ENCODE measurements at places on chromosomes 12 and 14. TPM values are rescaled to one million over a fixed set of nuclear protein-coding genes. Genes with fewer than 3 reads are reported as not detected.

GRCh38 chr12:578748-579419 lies 84.4 kb downstream of the NINJ2 start:
- no peak for DNase-seq

DNA sequence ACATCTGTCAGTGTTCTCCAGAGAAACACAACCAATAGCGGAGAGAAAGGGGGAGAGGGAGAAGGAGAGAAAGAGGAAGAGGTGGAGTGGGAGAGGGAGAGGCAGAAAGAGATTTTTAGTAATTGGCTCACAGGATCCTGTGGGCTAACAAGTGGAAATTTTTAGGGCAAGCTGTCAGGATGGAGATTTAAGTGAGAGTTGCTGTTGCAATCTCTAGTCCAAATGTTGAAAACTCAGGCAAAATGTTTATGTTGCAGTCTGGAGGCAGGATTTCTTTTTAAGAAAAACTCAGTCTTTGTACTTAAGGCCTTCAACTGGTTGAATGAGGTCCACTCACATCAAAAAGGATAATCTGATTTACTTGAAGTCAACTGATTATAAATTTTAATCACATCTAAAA lies 12.5 kb upstream of the GLIPR1L2 start:
- DNase-seq: no peak

DNA sequence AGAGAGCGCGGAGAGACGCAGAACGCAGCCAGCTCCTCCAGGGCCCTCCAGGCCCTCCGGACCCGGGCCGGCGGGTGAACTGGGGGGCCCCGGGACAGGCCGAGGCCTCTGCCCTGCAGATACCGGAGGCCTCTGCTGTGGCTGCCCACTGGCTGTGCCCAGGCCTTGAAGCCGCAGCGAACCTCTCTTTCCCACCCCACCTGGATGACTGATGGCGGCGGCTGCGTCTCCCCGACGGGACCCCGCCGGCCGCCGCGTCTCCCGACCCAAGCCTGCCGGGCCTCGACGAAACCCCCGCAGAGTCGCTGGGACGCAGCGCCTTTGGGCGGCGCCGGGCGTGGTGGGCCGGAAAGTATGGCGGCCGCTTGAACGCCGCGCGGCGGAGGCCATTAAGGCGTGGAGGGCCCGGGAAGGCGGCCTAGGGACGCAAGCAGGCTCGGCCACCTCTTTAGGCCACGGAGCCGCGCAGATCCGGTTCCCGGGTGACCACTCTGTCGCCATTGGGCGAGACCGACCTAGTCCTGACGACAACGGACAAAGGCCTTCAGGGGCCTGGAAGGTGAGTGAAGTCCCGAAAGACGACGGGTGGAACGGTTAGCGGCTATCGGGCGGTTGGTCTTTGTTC lies 8.4 kb upstream of the ERGIC2 start:
- DNase-seq: no peak

DNA sequence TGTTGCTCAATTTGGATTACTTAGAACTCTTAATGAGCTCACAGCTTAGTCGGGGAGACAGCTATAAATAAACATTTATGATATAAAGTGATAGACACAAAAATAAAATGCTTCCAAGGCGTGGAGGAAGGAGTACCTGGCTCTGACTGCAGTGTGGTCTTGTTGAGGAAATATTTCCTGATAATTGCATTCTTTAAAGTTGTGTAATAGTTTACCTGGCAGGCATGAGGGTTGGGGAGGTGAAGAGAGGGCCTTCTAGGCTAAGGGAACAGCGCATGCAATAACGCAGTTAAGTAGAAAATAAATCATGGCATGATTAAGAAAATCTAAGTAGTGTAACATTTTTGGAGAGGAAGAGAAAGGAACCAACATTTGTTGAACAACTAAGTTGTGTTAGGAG lies 260.5 kb upstream of the ATP2B1 start:
- no peak for DNase-seq

DNA sequence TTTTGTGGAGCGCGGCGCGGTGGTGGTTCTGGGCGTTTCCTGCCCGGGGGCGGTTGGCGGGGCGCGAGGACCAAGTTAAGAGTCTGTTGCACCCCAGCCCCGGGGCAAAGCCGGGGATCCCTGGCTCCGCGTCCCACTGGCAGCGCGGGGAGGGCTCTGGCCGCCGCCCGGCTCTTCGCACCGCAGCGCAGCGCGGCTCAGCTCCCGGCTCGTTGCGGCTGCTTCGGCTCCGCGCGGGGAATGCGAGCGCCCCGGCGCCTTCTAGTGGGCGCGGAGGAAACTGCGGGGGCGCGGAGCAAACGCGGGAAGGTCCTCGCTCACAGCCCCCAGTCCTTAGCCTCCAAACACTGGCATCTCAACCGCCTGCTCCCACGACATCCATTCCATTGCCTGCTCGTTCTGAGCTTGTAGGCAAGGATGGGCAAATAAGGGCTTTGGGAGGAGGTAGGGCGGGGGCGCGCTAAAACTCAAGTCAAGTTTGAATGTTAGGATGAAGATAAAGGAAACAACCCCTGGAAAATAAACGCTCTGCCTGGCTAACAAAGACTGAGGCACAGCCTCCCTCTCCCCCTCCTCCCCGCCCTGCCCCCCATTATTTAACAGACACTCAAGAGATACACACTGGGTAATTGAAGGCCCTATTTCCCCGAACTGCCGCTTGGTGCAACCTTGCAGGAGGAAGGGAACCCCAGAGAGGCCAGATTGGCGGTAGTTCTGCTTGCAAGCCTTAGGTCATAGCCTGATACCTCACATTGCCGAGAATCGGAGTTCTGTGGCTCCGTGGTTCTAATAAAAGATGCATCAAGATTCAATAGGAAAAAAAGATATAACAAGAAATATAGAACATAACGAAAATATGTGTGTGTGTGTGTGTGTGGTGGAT lies at the start of gene B4GALNT1:
B4GALNT1 (minus strand) TSS at position 244 of the 883 bp plus-strand sequence. CDS start 1,069 bp downstream, outside the sequence.
- peak; percentile 88 for DNase-seq

DNA sequence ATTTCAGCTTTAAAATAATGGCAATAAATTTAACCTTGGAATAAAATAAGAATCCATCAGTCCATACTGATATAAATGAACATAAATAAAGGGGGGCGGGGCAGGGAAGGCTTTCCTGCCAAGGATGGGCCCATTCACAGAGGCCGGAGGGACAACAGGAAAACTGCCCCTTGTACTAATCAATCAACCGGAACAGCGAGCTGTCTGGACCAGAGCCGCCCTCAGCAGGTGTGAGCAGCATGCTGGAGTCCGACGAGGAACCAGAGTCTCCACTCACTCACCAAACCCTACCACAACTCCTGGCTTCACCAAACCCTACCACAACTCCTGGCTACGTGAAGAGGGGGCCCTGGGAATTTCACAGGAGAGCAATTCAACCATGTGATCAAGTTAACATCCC lies 51.3 kb downstream of the RIMBP2 start:
- DNase-seq: no peak

DNA sequence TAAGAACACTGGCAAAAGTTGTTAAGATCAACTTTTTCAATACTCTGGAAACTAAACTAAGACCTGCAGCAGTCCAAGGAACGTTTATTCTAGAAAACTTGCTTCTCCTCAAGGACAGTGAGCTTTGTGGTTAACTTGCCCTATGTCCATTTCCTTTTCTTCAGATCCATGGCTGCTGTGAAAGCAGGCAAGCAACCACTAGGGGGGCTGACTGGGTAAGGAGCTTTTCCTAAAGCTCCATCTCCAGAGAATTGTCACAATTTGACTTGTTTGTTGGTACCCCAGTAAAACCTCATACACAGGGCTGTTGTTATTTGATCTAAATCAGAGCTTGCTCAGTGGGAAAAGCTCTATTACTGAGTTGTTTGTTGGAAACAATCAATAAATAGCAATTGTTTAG lies 10.1 kb upstream of the RPL10L start:
- DNase-seq: peak; percentile 69

GRCh38 chr14:71728386-71728785 lies 203.8 kb upstream of the RGS6 start:
- DNase-seq: no peak

DNA sequence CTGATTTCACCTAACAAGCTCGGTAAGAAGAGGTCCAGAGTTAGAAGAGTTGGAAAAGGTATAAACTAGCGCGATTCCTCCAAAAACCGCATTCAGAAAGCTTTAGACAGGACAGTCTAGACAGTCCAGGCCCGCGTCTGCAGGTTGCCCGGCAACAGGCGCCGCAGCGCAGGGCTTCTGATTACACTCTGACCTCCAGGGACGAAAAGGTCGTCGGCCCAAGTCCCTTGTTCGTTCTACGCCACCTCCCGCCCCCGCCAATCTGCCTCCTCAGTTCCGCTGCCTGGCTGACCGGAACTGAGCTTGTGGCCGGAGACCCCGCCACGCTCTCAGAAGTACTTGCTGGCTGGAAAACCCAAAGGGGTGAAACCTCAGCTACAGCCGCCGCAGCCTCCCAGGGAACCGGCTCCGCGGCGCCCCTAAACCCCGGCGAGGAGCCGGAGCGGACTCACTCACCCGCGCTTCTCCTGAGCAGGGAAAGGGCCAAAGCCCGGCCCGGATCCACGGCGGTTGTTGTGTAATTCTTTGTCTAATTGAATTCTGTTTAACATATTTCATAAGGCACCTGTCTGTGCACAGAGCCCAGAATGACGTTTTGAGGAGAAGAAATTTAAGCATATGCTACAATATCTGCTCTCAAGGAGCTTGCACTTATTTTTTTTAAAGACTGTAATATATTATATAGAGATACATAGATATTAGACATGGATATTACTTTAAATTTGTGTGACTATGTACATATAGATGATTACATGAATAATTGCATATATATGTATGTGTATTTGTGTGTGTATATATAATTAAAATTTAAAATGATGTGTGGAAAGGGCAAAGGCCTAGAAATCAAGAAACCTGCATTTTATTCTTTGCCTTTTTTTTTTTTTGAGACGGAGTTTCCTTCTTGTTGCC lies at the start of gene CAPS2:
CAPS2 (minus strand) TSS at position 407 of the 909 bp plus-strand sequence. CDS start 3,826 bp downstream, outside the sequence.
- peak; percentile 90 for DNase-seq

- DNase-seq: no peak
These were observed 308.5 kb downstream of the ATXN7L3B start for GRCh38 chr12:74846116-74846515.

GRCh38 chr12:96409731-96410130 lies 9.5 kb upstream of the CDK17 start:
- no peak for DNase-seq

- DNase-seq: no peak
These were observed 53.1 kb downstream of the SYNE3 start for GRCh38 chr14:95463171-95463901.

- DNase-seq: no peak
These were observed 6.0 kb upstream of the ACVRL1 start for GRCh38 chr12:51901121-51901817.

DNA sequence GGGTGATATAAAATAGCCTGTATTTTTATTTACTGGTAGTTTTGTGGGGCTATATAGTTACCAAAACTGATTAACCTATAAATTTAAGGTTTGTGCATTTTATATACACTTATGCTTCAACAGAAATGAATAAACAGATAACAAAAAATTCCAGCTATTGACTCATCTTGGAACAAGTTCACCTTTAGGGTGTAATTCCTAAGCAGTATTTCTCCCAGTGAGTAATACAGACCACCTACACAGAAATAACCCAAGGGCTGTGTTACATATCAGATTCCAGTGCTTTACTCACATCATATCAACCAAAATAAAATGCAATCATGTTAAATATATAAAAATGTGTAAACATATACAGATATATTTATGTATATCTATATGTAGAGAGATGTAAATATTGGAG lies 345.6 kb downstream of the ADAMTS20 start:
- DNase-seq: no peak

GRCh38 chr12:26016516-26016915 lies 58.0 kb downstream of the RASSF8 start:
- no peak for DNase-seq

GRCh38 chr12:105060715-105061378 lies 23.4 kb downstream of the ALDH1L2 start:
- no peak for DNase-seq

GRCh38 chr14:64940336-64940910 lies 2.1 kb downstream of the GPX2 start:
- DNase-seq: no peak

DNA sequence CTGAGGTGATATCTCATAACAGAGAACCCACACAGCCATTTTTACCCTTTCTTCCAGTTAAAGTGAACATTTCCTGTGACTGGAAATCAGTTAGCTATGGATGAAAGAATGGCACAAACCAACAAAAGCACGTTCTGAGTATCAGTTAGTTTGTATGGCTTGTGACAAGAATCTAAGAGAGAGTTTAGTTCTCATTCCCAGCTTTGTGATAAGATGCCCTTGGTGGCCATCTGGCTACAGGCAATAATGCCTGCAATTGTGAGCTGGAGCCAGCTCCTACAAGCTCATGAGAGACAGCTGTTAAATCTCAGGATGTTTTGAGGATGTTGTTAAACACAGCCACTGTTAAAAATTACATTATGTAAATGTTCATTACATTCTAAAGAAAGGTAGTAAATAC lies 122.0 kb upstream of the FRMD6 start:
- DNase-seq: no peak

DNA sequence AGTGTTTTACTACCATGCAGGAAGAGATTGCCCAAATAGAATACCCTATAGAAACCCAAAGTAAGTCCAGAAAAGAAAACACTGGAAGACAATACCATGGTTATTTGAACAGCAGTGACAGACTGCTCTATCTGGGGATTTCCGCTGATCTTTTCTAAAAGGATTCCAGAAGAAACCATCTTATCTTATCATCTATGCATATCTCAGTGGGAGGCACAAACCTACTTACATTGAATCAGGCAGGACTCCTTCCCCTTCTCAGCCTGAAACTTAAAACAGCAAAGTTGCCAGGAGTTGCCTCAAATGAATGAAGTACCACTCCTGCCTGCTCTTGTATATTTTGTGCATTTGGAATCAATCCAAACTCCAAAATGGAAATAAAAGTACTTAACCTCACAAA lies 56.7 kb upstream of the NR2C1 start:
- DNase-seq: no peak

- DNase-seq: no peak
These were observed 140.7 kb upstream of the PWP1 start for GRCh38 chr12:107544937-107545336.

- no peak for DNase-seq
These were observed 62.2 kb downstream of the CLMN start for GRCh38 chr14:95257521-95257920.

- no peak for DNase-seq
These were observed 126.3 kb downstream of the ERC1 start for GRCh38 chr12:1117371-1117770.

The WIF1 gene
- 3.1 TPM for total RNA-seq

The GLT1D1 gene
- total RNA-seq: 4.4 TPM

The OR8S1 gene
- not detected for total RNA-seq

The PEBP1 gene
- total RNA-seq: 442 TPM

The SRGAP1 gene
- 5.6 TPM for total RNA-seq

The CMA1 gene
- not detected for total RNA-seq

The TAS2R19 gene
- total RNA-seq: 6.0 TPM

The NFE2 gene
- total RNA-seq: 1.3 TPM

The CAPZA3 gene
- not detected for total RNA-seq

The TAS2R9 gene
- not detected for total RNA-seq

The ETFBKMT gene
- total RNA-seq: 3.2 TPM

The KERA gene
- not detected for total RNA-seq
